ENCODE measurements at places on chromosomes 7 and 10.

- DNase-seq, result no peak
Observed at GRCh38 chr7:44268671-44269070, 56.7 kb downstream of the CAMK2B start.

- no peak for DNase-seq
Observed at GRCh38 chr10:104021246-104021645, 54.3 kb downstream of the SLK start.

DNA sequence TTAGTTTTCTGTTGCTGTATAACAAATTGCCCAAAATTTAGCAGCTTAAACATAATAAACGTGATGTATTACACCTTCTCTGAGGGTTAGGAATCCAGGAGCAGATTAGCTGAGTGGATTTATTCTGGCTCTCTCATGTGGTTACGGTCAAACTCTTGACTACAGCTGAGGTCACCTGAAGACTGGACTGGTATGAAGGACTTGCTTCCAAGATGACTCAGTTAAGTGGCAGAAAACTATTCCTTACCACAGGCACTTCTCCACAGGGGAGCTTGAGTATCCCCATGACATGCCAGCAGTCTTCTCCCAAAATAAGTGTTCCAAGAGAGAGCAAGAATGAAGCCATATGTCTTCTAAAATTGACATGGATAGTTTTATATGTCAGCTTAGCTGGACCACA is 957.2 kb upstream of the GHITM start:
- no peak for DNase-seq

DNA sequence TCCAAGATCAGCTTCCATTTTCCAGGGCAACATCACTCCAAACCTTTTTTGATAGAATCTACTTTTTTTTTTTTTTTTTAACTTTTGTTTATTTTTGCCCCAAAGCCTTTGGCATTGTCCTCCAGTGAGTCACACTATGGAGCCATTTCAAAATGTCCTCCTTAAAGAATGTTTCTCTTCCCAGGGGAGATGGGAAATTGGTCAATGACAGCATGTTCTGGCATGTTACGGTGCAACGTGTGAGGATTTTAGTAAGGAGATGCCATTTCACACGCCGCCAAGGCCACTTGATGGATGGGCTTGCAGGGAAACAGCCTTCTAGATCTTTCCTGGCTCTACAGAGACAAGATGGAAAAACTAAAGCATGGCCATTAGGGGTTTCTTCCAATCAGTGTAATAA is 30.7 kb upstream of the TRIL start:
- DNase-seq, result no peak

- DNase-seq, result no peak
Observed at GRCh38 chr7:116661865-116662264, 10.1 kb upstream of the MET start.

GRCh38 chr7:158735935-158736334 is 31.3 kb upstream of the NCAPG2 start:
- no peak for DNase-seq

DNA sequence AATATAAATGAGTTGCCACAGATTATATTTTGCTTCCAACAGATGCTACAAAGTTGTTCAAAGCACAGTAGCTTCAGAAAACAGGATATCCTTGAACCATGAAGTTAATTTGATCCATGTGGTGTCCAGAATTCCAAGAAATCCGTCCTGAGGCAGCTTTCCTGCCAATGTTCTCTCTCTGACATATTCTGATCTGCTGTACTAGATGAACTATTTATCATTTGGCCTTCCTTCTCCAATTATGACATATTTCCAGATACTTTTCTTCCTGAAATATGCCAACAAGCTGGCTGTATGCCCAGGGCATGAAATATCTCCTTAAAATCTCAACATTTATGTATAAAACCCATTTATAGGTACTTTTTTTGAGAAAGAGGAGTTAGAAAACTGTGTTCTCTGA is 141.1 kb downstream of the SPAG6 start:
- DNase-seq, result no peak

GRCh38 chr7:129225206-129225930 is 538 bp downstream of the AHCYL2 start:
- DNase-seq, result no peak

- no peak for DNase-seq
Observed at GRCh38 chr7:66522518-66522917, 106.2 kb upstream of the KCTD7 start.

- no peak for DNase-seq
Observed at GRCh38 chr10:49389361-49389933, 6.4 kb downstream of the DRGX start.

DNA sequence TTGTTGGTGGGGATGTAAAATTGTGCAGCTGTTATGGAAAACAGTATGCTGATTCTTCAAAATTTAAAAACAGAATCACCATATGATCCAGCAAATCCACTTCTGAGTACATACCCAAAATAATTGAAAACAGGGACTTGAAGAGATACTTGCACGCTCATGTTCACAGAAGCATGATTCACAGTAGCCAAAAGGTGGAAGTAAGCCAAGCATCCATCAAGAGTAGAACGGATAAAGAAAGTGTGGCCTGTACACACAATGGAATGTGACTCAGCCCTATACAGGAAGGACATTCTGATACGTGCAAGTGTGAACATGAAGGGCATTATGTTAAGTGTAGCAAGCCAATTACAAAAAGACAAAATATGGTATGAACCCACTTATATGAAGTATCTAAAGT is 696.7 kb upstream of the CELF2 start:
- DNase-seq, result no peak

- DNase-seq, result no peak
Observed at GRCh38 chr10:4043897-4044665, 259.1 kb upstream of the KLF6 start.

DNA sequence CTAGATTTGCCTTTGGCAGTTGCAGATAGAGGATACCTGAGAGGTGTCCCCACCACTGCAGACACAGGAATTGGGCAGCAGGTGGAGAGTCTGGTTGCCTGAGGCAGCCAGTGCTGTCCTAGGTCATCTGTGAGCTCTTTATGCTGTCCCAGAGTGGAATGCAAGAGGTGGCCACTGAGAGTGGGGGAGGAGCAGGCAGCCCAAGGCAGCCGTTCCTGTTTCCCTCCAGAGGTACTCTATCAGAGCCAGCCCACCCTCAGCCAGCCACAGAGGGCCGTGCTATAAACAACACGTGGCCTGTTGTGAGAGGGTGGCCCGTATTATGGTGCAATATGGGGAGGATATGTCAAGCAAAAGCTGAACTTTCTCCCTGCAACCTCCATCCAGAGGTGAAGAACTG is 8.5 kb downstream of the LRRC18 start:
- no peak for DNase-seq
